Cortex of kidney (tissue), 1 donor: ENCODE measurements at places on chromosomes 6 and 20.

DNA sequence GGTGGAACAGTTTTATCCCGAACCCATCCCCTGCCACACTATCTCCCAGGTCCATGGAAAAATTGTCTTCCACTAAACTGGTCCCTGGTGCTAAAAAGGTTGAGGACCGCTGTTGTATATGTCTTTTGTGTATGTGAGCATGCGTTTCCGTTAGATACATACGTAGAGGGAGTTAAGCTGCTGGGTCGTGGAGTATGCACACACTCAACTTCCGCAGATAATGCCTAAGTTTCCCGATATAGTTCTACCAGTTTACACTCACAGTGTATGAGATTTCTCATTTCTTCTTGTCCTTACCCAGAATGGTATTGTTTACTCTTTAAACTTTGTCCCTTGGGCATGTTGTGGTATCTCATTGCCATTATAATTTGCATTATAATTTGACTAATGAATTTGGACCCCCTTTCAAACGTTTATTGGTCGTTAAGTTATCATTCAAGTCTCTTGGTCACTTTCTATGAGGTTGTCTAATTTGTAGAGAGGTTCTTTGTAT lies 50.5 kb upstream of the SCAF8 start:
- no peak for DNase-seq

DNA sequence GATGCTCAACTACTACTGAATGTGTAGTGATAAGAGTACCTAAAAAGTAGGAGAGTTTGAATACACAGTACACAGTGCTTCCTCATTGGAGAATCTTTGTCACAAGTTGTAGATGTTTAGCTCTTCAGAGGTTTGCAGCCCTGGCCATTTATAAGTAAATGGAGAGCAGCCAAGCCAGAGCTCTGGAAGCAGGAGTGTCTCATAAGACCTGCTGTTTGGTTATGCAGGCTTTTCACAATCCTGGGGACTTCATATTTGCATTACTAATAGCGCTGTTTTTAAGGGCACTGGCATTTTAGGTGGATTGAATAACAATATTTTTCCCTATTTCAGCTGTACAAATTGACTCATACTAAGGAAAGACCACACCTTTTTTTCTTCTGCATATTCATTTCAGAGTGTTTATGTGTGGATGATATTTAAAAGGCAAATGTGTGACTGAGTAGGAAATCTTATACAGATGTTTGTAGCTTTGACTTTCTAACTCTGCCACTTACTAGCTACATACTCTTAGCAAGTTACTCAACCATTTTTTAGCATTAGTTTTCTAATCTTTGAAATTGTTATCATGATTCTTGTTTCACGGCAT lies 730.5 kb upstream of the MAP3K7 start:
- DNase-seq, result no peak

- DNase-seq, result no peak
Measured at GRCh38 chr20:41386502-41387427, 20.1 kb upstream of the EMILIN3 start.

DNA sequence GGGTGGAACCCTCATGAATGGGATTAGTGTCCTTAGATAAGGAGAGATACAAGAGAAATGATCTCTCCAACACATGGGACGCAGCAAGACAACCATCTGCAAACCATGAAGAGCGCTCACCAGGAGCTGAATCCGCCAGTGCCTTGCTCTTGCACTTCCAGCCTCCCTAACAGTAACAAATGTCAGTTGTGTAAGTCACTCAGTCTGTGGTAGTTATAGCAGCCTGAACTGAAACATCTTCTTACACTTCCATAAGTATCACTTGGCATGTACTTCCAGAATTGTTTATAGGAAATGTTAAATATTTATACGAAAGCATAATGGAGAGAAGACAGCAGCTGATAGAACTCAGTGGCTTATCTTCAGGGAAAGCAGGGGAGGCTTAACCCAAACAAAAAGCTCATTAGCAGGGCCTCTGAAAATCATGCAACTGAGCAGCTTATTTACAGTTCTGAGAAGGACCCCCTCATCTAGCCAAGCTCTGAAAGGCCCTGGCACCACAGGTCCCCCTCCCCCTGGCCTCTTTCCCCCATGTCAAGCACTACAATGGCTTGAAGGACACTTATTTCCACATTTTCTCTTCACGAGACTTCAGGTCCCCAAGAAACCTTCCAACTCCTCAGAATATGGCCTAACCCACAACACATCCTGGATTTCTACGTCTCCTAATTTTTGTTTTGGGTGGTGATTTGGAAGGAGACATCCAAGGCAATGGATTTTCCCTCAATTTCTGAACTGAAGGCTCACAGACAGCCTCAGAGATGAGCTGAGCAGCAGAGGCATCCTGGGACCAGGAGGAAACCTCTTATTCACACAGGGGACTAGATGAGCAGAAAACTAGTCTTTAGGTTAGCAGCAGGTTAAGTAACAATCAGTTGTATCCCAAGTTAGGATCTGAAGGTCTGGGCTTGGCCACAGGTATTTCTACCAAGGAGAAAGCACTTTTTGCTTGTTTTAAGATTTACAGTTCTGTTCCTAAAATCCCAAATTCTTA lies 49.1 kb downstream of the GCLC start:
- no peak for DNase-seq

DNA sequence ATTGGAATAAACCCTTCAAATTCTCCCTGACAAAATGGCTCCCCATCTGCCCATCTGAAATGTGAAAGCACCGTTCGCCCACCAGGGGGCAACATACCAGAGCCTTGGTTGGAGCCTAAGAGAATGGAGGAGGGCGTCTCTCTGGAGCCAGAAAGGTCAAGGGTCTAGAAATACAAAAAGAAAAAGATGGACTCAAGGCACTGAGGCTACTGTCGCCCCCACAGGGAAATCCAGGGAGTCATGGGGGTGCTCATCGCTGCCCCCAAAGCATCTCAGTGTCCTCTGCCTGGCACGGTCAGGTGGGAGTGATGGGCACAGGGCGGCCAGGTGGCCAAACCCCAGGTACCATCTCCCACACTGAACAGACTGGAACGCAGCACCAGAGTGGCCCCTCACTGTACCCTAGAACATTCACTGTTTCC lies 136.3 kb downstream of the ZMYND8 start:
- no peak for DNase-seq

DNA sequence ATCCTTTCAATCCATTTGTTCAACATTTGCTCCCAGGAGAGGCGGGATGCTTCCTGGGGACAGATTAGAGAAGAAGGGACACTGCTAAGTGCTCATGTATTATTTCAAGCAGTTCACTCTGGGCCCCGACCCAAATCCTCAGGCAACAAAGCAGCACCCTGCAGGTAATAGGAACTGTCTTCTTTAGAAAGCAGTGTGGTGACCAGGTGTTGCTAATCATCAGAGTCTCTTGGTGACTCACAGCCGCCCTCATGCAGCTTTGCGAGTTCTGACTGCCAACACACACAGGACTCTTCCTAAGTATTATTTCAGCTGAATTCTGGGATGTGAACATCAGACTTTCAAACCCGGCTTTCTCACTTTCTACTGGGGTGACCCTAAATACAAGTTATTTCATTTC lies 356.4 kb downstream of the PRKN start:
- DNase-seq, result no peak

GRCh38 chr6:52489881-52490280 lies 69.7 kb downstream of the EFHC1 start:
- DNase-seq, result no peak

DNA sequence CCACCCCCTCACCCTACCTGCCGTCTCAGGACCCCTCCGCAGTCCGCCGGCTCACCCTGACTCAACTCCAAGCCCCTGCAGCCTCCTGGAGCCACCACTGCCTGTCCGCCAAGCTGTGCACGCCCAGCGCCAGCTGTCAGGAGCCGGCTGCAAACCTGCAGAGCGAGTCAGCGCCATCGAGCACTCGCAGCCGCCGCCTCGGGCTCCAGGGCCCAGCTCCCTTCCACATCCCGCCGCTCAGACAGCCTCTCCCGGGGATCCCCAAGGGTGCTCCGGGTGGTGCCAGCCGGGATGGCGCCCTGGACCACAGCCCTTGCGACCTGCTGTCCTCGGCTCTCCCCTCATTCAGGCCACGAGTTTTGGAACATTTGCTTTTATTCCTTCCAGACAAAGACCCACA lies 4.3 kb downstream of the TNNC2 start:
- DNase-seq, result no peak

DNA sequence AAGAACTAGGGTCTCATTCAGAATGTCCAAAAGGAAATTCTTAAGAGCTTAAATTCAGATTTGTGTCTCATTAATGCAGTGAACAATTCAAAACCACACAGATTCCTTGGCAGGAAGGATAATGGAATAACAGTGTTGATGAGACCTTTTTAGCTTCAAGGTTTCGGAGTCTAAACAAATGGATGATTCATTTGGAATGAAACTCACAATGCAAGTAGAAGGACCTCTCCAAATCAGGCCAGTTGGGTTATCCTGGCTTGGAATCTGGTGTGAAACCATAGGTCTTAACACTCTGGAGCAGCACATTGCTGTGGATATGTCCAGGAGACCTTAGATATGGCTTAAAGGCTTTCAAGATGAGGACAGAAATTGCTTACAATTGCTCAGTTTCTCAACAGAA lies 44.9 kb downstream of the KCTD20 start:
- DNase-seq, result no peak

GRCh38 chr6:126529637-126530362 lies 189.9 kb downstream of the CENPW start:
- no peak for DNase-seq

GRCh38 chr6:160391419-160392116 lies 43.4 kb downstream of the SLC22A3 start:
- no peak for DNase-seq

- DNase-seq, result no peak
Measured at GRCh38 chr6:161850562-161850961, 576.7 kb upstream of the AGPAT4 start.

- no peak for DNase-seq
Measured at GRCh38 chr6:167238146-167238693, 52.9 kb upstream of the UNC93A start.

DNA sequence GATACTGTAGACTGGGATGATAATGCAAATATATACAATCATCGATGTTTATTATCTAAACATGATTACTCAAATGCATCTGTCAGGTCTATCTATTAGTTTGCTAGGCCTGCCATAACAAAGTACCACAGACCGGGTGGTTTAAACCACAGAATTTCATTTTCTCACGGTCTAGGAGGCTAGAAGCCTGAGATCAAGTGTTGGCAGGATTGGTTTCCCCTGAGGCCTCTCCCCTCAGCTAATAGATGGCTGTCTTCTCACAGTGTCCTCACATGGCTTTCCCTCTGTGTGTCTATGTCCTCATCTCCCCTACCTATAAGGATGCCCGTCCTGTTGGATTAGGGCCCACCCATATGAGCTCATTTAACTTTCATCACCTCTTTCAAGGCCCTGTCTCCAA lies 512.6 kb upstream of the SLC35B3 start:
- DNase-seq, result no peak

DNA sequence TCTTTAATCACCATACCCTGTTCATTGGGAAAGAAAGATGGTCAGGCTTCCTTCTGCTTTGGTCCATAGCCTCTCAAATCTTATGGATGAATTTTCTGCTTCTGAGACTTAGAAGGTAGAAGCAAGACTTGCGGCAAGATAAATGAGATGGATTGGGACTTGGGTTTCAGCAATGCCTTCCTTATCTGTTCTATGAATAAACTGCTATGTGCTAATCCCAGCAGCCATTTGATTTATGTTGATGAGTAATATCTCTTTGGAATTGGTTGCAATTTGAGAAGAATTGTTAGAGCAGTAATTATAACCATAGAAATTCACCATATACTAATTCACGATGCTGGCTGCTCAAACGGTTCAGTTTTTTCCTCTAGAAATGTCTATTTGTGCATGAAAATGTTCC lies 48.3 kb downstream of the TXLNB start:
- no peak for DNase-seq

DNA sequence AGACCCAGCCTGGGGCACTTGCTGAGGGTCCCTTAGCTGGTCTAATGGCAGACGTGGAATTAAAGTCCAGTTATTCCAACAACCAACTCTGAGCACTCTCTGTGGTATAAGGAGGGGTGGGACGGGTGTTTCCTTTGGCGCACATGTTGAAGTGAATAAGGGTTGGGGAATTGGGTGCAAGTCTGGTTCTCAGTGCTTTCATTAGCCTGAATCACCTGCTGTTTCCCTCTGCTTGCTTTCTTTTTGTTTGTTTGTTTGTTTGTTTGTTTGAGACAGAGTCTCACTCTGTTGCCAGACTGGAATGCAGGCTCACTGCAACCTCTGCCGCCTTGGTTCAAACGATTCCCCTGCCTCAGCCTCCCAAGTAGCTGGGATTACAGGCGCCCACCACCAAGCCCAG lies 110.1 kb downstream of the TNFAIP3 start:
- DNase-seq, result no peak

DNA sequence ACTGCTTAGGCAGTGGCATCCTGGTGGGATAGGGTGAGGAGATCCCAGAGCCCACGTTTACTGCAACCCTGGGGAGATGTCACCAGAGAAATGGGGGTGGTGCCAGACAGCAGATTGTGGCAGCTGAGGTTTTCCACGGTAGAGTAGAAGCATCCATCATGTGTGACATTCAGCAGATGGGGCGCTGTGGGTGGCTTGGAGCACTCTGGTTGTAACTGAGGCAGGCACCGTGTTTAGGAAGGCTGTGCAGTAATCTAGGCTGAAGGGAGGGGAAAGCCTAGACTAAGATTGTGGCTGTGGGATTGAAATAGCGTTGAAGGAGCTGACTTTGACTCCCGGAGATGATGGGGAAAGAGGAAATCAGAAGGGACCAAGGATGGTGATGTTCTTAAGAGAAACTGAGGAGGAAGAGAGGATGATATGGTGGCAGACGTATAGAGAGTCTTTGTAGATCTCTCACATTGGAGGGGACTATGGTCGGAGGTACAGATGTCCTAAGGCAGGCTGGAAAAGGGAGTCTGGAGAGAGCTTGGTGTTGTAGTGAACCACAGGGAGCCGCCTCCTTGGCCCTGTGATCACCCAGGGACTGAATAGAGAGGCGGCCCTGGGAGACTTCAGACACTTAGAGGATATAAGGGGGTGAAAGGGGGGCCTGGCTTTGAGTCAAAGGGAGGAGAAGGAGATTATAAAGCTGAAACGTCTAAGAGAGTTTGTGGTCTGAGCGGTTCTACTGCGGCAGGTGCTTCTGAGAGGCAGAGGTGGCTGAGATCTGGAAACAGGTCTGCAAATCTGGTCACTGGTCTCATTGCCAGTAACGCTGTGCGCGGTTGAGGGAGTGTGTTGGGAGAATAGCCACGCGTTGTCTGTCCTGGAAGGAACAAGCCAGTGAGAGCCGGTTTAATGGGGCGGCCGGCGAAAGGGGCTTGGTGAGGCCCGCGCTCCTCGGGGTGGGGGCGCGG lies 792 bp upstream of the MICA start:
- DNase-seq, result no peak

DNA sequence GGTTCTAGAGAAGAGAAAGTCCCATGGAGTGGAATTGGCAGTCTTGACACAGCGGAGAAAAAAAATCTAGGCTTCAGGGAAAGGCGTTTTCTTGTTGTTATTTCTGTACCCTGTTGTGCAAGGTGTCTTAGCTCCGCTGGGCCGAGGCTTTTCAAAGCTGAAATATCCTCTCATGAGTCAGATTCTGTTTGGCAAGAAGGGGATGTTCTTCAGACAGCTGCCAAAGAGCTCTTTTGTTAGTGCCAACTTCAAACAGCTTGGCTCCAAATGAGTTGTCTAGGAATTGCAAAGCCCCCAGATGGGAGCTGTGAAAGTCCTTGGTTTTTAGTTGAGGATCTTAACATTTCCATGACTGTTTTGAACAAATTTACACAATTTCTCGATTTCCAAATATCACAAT lies 45.6 kb downstream of the LRRN4 start:
- DNase-seq, result no peak

- DNase-seq, result no peak
Measured at GRCh38 chr20:36728986-36729385, 16.9 kb downstream of the NDRG3 start.
